ENCODE measurements at places on chromosomes 13 and 19.

GRCh38 chr19:46225558-46226004, 4.0 kb upstream of the IGFL1 start:
- DNase-seq = no peak

- no peak for DNase-seq
Measured at GRCh38 chr19:2754659-2755447, 15.0 kb upstream of the SLC39A3 start.

DNA sequence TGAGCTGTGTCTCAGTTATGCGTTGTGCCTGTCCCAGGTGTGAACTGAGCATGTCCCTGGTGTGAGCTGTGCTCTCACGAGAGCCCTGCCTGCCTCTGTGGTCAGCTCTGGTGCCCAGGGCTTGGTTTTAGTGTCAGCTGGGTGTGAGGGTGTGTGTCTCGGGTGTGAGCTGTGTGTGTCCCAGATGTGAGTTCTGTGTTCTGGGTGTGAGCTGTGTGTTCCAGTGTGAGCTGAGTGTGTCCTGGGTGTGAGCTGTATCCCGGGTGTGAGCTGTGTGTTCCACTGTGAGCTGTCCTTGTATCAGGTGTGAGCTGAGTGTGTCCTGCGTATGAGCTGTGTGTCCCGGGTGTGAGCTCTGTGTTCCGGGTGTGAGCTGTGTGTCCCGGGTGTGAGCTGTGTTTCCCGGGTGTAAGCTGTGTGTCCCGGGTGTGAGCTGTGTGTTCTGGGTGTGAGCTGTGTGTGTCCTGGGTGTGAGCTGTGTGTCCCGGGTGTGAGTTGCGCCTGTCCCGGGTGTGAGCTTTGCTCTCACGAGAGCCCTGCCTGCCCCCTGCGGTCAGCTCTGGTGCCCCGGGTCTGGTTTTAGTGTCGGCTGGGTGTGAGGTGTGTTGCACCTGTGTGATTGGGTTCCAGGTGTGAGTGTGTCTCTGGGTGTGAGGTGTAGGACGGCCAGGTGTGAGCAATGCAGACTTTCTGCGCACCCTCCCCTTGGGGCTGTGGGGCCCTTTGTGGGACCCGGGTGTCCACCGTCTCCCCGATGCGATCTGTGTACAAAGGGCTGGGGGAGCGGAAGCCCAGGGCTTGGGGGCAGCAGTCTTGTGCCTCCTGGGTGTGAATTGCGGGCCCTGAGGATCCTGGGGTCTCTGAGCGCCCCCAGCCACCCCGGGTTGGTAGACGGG, 7.1 kb upstream of the PEAK3 start:
- DNase-seq = no peak

DNA sequence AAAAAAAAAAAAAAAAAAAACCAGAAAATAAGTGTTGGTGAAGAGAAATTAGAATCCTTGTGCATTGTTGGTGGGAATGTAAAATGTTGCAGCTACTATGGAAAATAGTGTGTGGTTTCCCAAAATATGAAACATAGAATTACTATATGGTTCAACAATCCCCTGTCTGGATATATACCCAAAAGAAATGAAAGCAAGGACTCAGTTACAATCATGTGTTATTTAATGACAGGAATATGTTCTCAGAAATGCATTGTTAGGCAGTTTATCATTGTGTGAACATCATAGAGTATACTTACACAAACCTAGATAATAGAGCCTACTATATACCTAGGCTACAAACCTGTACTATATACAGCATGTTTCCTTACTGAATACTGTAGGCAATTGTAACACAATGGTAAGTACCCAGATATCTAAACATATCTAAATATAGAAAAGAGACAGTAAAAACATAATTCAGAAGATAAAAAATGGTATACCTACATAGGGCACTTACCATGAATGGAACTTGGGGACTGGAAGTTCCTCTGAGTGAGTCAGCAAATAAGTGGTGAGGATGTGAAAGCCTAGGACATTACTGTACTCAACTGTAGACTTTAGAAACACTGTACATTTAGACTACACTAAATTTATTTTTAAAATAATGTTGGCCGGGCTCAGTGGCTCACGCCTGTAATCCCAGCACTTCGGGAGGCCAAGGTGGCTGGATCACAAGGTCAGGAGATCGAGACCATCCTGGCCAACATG, 25.7 kb upstream of the SLC7A1 start:
- DNase-seq = no peak

DNA sequence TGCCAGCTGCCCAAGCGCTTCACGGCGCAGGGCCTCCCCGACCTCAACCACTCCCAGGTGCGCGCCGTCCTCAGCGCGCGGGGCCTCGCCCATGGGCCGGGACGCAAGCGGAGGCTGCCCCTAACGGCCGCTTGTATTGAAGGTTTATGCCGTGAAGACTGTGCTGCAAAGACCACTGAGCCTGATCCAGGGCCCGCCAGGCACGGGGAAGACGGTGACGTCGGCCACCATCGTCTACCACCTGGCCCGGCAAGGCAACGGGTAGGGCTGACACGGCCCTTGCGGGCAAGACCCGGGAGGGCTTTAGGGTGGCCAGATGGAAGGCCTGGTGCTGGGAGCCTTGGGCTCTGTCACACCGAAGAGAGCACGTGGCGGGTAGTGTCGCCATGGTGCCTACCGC, 23.2 kb downstream of the UPF1 start:
- DNase-seq = no peak

DNA sequence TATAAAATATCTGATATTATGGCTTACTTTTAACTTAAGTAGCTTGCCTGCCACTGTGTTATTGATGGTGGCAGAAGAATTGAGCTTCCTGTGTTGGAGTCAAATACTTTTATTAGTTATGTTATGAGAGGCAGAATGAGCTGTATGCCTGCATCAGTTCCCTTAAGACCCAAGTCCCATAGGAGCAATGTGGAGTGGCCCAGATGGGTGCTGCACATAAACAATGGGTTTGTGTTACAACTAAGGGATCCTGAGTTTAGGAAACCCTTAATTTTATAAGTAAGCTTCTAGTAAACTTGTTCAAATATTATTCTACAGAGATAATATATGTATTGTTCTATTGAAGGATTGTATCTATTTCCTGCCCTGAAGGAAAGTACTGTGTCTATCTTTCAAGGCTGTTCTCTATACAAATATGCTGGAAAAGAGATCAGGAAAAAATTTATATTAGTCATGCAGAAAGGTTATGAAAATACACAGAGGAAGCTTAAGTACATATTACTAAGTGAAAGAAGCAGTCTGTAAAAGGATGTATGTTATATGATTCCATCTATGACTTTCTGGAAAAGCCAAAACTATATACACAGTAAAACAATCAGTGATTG, 2018.0 kb upstream of the PCDH20 start:
- DNase-seq = no peak
